ENCODE measurements at places on chromosomes 7 and 10.
A peak's percentile ranks its signal among the peaks of the same experiment; 100 is the strongest.

GRCh38 chr7:86846494-86847190 lies 202.9 kb downstream of the GRM3 start:
- DNase-seq, result no peak

DNA sequence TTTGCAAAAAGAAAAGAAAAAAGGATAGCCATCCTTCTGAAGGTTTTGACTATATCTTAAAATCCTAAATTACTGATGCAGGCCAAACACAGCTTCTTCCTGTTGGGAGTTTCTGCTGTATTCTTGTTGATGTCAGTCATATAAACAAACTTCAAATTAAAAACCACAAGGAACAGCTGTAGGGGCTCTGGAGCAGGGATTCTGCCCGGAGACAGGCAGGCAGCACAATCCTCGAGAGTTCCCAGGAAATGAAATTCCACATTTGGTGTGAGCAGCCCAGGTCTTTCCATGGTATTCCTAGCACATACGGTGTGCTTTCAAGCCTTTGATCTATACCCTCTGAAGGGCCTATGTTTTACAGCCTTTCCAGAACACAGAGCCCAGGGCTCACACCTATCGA lies 43.2 kb downstream of the INSYN2A start:
- no peak for DNase-seq

GRCh38 chr7:34208878-34209621 lies 303.7 kb downstream of the BMPER start:
- DNase-seq, result no peak

DNA sequence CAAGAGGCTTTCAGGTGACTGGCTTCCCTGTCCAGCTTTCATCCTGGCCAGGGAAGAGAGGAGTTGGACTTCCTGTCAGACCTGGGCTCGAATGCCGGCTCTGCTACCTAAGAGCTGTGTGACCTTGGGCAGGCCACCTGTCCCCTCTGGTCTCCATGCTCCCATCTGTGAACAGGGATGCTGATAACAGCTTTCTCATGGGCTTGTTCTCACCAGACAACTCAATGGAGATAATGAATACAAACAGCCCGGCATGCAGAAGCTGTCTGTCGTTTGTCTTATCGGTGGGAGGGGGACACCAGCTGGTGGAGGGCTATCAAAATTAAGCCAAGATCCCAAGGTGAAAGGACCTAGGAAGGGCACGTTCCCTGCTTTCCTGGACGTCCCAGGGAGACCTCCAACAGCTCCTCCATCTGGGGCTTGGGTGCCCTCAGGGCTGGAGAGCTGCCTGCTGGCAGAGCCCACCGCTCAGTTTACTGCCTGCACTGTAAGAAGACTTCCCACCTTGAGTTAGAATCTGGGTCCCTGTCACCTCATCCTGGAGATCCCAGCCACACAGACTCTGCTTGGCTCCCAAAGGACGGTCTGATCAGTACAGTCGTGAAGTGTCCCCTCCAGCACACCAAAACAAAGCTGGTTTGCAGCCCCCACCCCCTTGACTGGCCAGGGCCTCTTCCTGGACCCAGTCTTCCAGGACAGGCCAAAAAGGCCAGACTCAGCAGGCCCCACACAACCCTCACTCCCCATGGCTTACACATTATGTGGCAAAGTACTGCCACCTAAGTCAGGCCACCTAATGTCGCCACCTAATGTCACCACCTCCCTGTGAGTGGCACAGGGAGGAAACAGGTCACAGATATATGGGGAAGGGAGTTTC lies 40.9 kb downstream of the PPIF start:
- DNase-seq, result peak; percentile 4

- no peak for DNase-seq
Measured at GRCh38 chr10:122624546-122624945, 64.0 kb downstream of the DMBT1 start.

DNA sequence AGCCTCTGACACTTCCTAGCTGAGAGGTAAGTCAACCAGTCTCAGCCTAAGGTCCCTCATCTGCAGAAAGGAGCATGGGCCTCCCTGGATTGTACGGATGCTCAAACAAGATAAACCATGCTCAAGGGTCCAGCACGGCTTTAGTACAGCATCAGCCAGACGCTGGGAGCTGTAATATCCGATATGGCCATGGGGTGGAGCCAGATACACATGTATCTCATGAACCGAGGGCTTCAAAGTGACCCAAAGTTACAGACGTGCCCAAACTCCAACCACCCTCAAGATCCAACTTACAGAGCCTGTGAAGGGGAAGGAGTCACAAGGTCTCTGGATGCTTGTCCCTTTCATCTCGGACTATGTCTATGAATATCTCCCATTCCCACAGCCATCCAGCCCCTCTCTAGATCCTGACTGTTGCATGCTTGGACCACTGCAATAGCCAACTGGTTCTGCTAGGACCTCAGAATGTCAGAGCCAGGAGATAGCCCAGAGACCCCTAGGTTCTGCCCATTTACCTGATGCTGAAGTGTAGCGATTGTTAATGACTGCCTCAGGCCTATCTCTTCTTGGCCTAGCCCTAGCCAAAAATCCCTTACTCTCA lies 142.4 kb downstream of the SH3PXD2A start:
- DNase-seq, result peak; percentile 59

DNA sequence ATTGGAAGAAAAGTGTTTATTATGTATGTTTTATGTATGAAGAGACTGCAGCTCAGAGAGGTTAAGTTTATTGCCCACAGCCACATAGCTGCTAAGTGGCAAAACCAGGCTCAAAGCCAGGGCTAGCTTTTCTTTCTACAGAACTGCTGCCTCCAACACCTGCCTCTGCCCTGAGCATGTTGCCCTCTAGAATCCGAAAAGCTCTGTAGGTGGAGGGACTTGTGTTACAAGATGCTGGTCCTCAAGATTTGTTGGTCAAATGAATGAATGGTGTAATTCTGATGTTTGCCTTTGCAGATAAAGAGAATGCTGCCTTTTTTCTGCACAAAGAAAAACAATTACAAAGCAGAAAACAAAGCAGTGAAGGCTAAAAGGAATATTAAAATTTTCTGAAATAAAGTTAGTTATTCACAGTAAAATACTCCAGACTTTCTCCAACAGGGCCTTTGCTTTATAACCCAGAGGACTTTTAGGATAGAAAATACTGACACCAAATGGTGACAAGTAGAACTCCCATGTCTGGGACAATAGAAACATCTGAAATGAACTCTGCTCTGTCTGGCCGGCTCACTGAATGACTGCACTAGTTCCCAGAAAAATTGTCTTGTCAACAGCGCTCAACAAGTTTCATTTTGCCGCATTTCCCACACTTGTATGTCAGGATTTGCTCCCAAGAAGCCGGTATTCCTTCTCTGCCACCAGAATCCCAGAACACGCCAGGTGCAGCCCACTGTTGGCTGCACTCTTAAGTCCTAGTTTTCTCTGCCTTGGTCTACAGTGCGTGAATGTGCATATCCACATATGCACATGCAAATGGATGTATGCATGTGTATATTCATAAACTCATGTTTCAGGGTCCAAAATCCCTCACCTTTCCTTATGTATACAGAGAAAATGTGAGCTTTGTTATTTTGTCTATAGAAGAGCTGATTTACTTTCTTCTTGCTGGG lies 11.0 kb upstream of the DNTT start:
- DNase-seq, result peak; percentile 40

DNA sequence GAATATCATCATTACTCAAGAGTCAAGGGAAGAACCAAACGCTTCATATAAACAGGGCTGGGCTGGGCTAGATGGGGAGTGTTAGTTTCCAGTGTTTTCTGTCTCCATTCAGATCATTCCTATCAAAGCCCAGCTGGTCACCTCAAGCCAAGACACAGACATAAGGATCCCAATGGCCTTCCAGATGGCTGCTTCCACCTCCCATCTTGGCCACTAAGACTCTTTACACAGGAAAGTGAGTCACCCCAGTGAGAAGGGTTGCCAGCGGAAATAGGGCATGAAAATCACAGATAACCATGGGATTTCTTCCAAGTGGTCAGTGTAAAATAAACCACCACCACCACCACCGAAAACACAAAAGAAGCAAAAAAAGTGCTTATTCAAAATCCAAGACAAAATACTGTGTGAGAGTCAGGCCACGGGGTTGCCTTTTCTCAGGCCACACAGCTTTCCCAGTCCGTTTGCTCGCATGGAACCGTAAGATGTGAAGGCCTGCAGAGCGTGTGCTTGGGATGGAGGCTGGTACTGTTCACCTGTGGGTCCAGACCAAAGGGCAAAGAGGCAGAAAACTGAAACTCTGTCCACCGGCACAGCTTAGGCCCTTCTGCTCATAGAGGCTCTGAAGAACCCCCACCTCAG lies 5.6 kb downstream of the PRSS2 start:
- DNase-seq, result no peak

GRCh38 chr7:23742051-23742450 lies 32.0 kb downstream of the STK31 start:
- no peak for DNase-seq

GRCh38 chr7:156747718-156748117 lies 107.1 kb downstream of the RNF32 start:
- no peak for DNase-seq

DNA sequence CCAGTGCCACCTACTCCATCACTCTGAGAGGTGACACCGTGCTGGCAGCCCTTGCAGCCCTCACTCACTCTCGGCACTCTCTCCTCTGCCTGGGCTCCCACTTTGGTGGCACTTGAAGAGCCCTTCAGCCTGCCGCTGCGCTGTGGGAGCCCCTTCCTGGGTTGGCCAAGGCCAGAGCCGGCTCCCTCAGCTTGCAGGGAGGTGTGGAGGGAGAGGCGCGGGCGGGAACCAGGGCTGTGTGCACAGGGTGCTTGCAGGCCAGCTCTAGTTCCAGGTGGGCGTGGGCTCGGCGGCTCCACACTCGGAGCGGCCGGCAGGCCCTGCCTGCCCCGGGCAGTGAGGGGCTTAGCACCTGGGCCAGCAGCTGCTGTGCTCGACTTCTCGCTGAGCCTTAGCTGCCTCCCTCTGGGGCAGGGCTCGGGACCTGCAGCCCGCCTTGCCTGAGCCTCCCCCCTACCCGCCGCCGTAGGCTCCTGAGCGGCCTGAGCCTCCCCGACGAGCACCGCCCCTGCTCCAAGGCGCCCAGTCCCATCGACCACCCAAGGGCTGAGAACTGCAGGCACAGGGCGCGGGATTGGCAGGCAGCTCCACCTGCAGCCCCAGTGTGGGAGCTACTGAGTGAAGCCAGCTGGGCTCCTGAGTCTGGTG lies 48.7 kb upstream of the SLC35G1 start:
- DNase-seq, result no peak

DNA sequence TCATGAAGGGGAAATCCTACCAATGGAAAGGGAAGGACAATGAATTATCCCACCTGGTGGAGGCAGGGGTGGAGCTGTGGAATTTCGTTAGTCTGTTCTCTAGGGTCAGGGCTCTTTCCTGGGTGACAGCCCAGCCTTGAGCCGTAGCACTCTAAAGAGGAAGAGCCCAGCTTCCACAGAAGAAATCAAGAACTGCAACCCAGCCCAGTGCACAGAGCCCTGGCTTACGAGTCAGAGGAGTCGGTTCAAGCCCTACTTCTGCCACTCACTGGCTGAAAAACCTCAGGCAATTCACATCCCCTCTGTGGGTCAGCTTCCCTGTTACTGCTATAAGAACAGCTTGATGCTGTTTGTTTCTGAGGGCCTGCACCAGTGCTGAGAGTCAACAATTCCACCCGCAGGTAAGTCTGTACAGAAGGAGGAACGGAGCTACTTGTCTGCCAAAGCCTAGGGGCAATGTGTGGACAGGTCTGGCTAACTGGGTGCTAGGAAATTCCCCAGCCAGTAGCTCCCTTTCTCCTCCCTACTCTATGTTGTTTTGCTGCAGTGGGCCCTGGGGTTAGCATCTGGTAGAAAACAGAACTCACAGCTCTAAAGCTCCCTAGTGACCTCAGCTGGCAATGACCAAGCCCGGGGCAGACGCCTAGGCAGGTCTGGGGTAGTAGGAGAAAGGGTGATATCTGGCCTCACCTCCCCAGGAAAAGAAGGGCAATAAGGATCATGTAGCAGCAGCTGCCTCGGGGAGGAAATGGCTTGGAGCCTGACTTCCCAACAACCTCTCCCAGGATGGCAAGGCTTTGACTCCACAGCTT lies 3.3 kb downstream of the AVPI1 start:
- DNase-seq, result no peak

- DNase-seq, result no peak
Measured at GRCh38 chr10:123848564-123849457, 42.8 kb downstream of the CPXM2 start.

DNA sequence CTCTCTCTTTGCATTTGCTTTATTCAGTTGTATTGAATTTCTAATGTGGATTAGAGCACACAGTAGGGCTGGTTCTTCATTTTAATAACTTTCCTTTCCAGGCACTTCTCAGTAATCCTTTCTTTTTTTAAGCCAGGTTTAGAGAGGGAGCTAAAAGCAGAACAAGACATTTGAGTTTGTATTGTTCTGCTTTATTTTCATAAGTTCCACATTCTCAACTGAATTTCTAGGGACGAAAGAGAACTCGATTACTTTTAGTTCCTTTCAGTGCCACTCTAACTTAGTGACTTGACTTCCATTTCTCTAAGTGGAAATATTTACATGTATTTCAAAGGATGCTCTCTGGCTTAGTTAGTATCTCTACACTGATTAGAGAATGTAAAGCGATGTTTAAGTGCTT lies 145.6 kb downstream of the EXOC4 start:
- DNase-seq, result no peak

GRCh38 chr7:142787783-142788182 lies 17.0 kb downstream of the PRSS2 start:
- DNase-seq, result no peak

DNA sequence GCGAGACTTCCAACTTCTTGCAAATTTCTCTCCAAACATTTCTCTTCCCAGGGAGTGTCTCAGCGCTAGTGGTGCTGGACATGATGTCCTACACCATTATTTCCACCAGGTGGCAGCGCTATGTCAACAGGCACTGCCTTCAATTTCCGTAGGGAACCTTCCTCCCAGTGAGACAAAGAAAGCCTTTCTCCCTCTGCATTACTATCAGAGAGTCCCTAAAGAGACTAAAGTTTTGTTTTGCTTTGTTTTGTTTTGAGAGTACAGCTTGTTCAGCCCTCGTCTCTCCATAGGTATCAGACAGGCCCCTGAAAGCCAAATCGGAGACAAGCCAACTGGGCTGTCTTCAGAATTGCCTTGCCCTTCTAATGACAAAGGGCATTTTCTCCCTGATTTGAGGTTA lies 44.2 kb upstream of the GGCT start:
- DNase-seq, result peak; percentile 48

DNA sequence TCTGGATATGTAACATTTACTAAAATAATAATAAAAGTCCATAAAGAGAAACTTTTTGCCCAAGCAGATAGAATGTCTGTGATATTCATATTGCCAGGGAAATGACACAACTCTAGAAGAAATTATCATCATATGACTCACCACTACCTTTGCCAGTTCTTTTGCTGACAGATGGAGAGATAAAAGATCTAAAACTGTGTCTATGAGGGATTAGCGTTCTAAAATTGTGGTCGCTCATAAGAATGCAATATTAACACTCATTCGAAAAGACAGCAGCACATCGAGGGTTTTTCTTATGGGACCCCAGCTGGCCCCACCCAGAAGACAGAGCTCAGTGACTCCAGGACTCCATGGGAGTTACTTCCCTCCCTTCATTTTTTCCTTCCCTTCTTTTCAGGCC lies 16.6 kb upstream of the LANCL2 start:
- no peak for DNase-seq

GRCh38 chr7:13185139-13185538 lies 497.7 kb downstream of the ARL4A start:
- DNase-seq, result no peak

- no peak for DNase-seq
Measured at GRCh38 chr10:105956550-105956949, 1208.0 kb downstream of the SORCS1 start.
